ENCODE measurements at places on chromosomes 4 and X.

DNA sequence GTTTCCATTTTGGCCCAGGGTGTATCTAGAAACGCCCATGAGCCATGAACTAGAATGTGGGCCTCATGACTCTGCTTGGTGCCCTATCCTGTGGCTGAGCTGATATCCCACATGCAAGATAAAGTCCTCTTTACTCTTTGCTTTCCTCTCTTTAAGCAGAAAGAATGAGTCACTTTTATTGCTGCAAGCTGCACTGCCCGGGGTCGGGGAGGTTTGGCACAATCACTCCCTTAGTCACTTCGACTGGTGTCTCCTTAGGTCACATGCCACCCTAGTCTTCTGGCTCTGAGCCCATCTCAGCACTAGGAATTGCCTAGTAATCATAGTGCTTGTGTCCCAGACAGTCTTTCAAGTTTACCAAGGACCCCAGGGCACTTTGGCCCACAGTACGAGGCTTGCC lies 75.1 kb upstream of the CXorf66 start:
- DNase-seq, result no peak

DNA sequence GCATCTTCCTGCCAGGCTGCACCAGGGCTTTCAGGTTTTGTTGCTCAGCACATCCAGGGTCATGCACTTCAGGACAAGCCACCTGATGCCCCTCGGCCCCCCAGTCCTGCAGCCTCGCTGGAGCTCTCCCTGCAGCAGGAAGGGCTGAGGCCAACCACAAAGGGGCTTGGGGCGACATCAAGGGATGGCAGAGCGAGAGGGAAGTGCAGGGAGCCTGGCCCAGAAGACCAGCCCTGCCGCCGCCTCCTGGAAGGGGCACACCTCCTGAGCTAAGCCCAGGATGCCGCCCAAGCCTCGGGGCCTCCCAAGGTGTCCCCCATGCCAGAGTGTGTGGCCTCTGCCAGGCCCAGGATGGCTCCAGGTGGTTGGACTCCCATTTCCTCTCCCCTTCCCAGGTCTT lies 37.1 kb downstream of the TRMT44 start:
- DNase-seq, result no peak

DNA sequence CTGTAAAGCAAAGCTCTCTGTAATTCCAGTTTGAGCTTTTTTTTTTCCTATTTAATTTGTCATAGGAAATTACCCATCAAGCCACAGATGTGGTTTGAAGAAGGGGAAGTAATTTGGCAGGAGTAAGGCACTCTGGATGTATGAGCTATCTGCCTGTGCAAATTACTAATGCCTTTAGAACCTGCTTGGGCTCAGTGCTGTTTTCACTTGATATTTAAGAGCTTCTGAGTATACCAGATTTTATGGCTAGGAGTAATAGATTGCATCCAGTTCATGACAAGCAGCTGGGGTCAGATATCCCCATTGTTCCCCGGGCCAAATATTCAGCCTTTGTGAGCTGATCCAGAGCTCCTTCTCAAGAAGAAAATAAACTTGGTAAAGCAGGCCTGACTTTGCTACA lies 89.1 kb downstream of the DCAF8L2 start:
- no peak for DNase-seq

DNA sequence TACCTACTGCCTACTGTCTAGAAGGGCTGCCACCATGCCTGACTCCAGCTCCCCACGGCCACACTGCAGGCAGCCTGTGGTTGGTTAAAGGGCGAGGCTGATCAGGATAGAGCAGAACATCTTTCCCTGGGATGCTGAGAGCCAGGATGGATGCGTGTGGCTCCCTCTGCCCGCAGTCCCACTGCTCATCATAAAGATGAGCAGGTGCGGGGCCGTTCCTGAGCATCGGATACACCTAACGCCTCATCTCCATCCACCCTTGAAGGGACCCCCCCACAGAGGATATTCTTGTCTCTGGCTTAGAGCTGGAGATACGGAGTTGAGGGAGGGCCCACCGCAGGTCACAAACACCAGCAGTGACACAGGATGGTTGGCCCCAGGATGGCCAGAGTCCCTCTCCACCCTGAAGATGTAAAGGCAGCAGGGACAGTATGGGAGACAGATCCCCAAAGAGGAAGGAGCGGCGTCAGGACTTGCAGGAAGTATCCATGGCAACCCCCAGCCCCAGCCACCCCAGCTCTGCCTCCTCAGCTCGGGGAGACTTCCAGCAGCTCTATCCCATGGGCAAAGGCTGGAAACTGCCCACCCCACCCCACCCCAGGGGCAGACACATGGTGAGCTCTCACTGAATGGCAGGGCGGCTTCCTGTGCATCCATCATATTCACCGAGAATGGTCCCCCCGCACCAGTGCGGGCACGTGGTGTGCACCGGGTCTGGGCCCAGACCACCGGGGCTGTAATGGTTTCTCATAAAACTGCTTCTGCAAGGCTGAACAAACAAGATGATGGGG lies 19.3 kb downstream of the PPP2R2C start:
- no peak for DNase-seq

DNA sequence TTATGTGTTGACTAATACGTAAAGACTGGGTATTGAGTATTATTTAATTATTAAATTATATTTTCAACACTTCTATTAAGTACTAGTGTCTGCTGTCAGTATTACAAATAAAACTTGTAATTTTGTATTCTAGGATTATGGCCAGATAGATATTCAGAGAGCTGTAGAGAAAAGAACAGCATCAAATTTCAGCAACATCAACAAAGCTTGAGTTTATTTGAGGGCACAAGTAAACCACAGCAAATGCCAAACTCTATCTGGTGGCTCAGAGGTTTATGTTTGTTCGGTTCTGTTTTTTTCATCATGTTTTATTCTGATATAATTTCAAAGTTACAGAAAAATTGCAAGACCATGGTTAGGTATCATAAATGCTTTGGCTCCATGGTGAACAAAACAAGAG lies 1530.5 kb downstream of the PCDH18 start:
- no peak for DNase-seq

DNA sequence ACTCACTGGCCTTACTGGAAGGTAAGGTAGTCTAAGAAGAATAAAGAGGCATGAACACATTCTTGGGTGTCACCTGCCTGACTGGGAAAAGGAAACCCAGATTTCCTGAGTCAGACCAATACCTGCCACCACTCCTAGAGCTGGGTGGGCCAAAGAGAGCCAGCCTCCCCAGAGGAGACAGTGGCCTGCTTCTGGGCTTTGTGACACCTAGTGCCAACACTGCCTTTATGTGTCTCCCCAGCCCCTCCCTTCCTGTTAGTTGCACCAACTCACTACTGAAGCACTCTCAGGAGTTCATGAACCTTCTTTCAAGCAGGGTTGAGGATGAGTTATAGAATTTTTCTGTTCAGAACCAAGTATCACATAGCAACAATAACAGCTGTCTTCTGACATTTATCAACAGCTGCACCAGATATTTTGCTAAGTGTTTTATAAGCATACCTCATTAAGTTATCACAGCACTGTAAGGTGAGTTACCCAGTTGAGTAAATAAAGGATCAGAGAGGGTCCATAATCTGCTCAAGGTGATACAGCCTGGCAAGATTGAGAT lies 77.6 kb upstream of the ETNPPL start:
- no peak for DNase-seq

DNA sequence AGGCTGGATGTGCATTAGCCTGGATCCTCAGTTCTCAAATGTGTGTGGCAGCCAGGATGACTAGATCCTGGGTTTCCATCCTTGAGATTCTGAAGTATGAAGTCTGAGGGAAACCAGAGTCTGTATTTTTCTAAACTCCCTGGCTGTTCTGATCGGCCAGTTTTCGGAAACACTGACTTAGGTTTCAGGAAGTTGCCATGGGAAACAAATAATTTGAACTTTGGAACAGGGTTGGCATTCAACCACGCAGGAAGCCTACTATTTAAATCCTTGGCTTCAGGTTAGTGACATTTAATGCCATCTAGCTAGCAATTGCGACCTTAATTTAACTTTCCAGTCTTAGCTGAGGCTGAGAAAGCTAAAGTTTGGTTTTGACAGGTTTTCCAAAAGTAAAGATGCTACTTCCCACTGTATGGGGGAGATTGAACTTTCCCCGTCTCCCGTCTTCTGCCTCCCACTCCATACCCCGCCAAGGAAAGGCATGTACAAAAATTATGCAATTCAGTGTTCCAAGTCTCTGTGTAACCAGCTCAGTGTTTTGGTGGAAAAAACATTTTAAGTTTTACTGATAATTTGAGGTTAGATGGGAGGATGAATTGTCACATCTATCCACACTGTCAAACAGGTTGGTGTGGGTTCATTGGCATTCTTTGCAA lies 67.6 kb downstream of the PDGFRA start:
- no peak for DNase-seq

- no peak for DNase-seq
Observed at GRCh38 chr4:140068271-140068670, 85.7 kb downstream of the MAML3 start.

GRCh38 chrX:121093011-121093410 lies 45.6 kb downstream of the GLUD2 start:
- DNase-seq, result no peak

GRCh38 chr4:148216321-148216720 lies 225.9 kb downstream of the NR3C2 start:
- no peak for DNase-seq

DNA sequence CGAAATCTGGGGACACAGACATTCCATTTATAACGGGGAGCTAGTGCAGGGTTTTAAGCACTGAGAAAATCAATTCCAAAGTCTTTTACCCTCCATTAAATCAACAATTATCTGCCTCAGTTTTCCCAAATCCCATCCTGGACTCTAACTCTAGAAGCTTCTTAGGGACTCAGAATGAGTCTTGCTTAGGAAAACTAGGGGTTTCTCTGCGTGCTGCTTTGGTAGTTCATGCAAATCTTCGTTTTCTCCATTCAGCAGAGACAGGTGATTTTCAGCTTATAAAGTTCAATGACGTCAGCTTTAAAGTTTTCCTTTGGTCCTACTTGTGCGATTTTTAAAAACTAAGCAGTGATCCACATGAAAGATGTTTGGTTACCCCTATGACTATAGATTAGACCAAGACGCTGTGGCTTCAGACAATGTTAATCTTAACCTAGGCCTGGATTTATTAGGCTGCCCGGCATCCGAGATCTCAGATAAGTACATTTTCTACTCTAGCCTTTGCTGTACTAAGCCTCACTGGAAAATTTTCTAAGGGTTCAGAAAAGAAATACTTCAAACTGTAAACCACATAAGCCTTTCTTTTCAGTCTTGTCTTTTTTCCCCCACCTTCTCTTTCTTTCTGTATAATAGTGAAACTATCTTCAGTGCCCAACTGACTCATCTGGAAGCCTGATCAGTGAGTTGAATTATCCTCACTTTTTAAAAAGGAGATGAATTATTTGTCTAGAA lies 121.4 kb upstream of the GATB start:
- DNase-seq, result no peak

- no peak for DNase-seq
Observed at GRCh38 chr4:176011529-176011928, 54.1 kb upstream of the WDR17 start.

DNA sequence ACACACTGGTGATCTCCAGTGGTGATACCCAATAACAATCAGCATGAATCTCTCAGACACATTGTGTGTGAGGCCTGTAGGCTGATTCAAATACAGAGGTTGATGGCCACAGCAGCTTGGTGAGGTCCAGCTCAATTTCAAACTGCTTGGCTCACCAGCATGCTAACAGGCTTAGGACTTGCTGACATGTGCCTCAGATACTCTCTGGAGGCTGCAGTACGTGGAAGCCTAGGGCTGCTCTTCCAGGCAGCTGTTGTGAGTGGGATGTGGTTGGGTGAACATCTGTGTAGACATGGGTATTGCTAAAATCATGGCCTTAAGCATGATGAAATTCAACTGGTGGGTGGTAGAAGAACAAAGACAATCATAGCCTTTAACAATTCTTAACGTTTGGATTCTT lies 4.3 kb downstream of the CXCL9 start:
- no peak for DNase-seq

DNA sequence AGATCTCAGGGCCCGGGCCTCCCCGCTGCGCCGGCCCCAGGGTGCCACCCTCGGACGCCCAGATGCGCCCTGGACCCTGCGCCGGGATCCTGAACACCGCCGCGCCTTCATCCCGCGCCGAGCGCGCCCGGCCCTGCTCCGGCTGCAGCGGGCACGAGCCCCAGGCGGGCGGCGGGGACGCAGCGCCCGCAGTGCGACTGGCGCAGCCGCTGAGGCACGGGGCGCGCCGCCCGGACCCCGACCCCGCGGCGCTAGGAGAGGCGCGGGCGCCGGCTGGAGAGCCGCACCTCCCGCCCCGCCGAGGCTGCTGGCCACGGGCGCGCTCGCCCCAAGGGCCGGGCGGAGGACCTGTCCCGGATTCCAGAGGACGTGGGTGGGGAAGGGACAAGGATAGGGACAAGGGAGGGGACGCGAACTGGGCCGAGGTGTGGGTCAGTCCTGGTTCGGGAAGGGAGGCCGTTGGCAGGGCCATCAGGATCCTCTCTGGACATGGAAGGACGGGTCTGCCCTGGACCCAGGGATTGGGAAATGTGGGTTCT lies 1.1 kb downstream of the ZFYVE28 start:
- no peak for DNase-seq

DNA sequence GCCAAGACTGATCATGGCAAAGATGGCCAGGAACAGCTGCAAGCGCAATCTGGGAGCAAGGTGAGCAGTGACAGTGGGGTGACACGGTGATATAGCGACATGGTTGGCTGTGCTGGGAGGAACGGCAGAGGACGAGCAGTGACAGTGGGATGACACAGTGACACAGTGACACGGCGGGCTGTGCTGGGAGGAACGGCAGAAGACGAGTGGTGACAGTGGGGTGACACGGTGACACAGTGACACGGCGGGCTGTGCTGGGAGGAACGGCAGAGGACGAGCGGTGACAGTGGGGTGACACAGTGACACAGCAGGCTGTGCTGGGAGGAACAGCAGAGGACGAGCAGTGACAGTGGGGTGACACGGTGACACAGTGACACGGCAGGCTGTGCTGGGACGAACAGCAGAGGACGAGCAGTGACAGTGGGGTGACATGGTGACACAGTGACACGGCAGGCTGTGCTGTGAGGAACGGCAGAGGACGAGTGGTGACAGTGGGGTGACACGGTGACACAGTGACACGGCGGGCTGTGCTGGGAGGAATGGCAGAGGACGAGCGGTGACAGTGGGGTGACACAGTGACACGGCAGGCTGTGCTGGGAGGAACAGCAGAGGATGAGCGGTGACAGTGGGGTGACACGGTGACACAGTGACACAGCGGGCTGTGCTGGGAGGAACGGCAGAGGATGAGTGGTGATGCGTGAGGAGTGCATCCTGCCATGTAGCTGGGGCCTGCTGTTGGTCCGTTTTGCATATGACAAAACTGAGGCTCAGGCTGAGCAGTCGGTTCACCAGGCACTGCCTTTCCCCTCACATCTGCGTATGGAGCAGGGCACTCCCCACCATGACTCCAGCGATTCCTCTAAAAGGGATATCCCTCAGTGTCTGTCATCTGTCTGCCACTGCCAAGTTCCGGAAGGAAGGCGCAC lies 36.0 kb upstream of the MXD4 start:
- DNase-seq, result no peak

DNA sequence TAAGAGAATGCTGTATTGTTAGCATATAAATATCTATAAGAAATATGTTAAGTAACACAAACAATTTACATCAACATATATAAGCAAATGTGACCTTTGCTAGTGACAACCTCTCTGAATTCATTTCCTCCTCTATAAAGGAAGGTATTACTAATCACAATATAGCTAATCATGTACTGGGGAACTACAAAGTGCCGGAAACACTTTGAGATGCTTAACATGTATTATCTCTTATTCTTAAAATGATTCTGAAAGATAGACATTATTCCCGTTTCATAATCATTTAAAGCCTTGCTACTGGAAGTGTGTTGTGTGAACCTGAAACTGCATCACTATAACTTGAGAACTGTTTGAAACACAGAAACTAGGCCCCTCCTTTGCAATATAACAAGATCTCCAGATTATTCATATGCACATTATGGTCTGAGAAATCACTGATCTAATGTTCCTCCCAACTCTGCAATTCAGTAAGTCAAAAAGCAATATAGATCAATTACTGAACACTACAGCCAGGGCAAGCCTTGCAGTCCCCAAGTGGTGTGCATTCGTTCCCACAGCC lies 54.0 kb downstream of the KLHL8 start:
- DNase-seq, result no peak

Measured in activated T-helper 1 cell treated with Interleukin-2 at 50 U/mL for 16 hours (primary cell).